SK-N-MC (cell line): ENCODE measurements at places on chromosomes 11 and 22.

DNA sequence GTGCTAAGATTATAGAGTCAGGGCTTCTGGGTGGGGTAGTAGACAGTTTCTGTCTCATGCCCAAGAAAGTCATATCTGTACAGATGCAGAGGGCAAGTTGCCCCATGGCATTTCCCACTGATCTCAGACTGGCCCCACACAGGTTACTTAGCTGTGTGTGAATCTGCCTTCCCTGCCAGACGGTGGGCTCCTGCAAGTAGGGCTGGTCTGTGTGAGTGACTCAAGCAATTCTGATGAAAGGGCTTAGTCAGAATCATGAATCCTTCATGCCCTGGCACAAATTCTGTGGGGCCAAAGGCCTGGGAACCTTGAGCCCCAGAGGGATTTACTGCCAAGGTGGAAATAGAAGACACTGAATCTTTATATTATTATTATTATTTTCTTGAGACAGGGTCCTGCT lies 30.4 kb downstream of the USH1C start:
- DNase-seq = no peak

DNA sequence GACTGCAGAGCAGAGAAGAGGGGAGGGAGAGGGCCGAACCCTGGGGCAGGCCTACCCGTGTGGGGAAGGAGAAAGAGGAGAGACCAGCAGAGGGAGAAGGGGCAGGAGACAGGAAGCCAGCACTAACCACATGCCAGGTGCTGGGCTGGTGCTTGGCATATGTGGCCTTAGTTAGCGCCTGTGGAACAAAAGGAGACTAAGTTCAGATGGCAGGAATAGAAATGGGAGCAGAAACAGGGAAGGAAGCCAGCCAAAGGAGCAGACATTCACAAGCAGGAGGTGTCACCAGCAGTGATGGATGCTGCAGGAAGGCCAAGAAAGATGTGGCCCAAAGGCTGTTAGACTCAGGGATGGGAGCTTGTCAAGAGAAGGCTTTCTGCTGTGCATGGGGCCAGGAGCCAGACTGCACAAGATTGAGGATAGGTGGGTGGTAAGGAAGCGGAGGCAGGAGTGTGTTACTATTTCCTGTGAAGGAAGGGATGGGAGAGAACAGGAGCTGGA lies 26.7 kb downstream of the TREH start:
- DNase-seq = no peak

GRCh38 chr11:62882788-62883501 lies 2.2 kb downstream of the SLC3A2 start:
- no peak for DNase-seq

DNA sequence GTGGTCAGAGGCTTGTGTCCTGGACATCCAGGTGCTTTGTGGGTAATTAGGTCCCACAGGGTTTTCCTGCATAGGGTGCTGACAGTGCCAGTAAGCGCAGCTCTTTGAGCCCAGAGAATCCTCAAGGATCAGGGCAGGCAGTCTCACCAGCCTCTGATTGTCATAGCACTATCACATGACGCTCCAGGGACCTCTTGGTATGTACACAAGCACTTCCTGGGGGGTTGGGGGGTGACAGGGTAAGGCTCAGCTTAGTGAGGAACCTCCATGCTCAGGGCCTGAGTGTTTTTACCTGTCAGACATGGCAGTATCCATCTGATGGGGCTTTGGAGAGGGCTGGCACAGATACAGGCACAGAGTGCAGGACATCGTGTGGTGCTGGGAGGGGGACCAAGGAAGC lies 27.9 kb upstream of the SUSD2 start:
- no peak for DNase-seq

GRCh38 chr22:29049655-29050263 lies 11.9 kb downstream of the C22orf31 start:
- no peak for DNase-seq

- DNase-seq = no peak
These were observed 434.1 kb upstream of the FAT3 start for GRCh38 chr11:91790346-91791170.

GRCh38 chr22:27815826-27816530 lies 14.4 kb upstream of the MN1 start:
- no peak for DNase-seq

DNA sequence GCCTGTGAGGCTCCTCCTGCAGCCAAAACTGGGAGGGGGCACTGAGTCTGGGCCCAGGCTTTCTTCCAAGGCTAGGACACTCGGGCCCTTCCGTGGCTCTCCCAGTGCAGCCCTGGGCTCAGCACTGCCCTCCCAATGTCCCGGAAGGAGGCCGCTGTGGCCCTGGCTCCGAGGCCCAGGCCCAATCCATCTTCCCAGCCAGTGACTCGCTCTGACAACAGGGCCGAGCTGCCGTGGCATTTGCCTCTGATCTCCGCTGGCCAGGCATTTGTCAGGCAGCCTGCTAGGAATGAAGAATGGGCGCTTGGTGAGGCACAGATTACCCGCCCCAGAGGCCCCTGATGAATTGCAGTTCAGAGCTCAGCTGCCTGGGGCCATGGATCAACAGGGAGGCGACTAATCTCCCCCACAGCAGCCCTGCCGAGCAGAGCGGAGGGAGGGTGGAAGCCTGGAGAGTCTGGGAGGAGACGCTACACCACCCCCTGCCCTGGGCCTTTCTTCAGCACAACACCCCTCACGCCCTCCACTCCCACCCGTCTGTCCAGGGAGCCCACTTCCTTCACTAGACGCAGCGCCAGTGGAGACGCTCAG lies 8.3 kb downstream of the FXYD2 start:
- DNase-seq = no peak

DNA sequence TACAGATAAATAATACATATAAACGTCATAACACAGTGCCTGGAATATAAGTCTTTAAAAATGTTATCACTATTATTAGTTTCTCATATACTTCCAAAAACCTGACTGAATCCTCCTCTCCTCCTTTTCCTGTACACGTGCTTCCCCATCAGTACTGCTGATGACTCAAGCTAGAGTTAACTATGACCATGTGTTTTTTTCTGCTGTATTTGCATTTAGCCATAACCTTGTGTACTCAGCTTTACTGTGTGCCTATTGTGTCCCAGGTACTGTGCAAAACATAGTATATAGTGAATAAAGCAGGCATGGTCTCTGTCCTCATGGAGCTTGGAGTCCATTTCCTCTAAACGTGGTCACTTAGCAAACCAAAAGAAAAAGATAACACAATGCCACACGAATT lies 56.5 kb upstream of the ARHGAP32 start:
- no peak for DNase-seq

- DNase-seq = no peak
These were observed 157.3 kb downstream of the SWAP70 start for GRCh38 chr11:9821008-9821752.

GRCh38 chr11:72544589-72544988 lies 110.3 kb upstream of the CLPB start:
- DNase-seq = no peak

GRCh38 chr11:19557185-19557584 lies 155.5 kb upstream of the NAV2 start:
- no peak for DNase-seq

- DNase-seq = no peak
These were observed 16.8 kb upstream of the PITPNB start for GRCh38 chr22:27935897-27936296.

GRCh38 chr11:31246451-31247165 lies 122.9 kb downstream of the DCDC1 start:
- DNase-seq = no peak

- no peak for DNase-seq
These were observed 14.4 kb downstream of the SREBF2 start for GRCh38 chr22:41847300-41847699.

DNA sequence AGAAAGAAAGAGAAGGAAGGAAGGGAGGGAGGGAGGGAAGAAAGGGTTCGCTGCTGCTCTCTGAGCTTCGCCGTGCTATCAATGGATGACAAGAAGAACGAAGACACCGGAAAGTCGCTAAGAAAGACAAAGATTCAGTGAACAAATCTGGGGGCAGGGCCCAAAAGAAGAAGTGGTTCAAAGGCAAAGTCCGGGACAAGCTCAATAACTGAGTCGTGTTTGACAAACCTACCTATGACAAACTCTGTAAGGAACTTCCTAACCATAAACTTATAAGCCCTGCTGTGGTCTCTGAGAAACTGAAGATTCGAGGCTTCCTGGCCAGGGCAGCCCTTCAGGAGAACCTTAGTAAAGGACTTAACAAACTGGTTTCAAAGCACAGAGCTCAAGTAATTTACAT lies 2.9 kb upstream of the TTLL1 start:
- no peak for DNase-seq

DNA sequence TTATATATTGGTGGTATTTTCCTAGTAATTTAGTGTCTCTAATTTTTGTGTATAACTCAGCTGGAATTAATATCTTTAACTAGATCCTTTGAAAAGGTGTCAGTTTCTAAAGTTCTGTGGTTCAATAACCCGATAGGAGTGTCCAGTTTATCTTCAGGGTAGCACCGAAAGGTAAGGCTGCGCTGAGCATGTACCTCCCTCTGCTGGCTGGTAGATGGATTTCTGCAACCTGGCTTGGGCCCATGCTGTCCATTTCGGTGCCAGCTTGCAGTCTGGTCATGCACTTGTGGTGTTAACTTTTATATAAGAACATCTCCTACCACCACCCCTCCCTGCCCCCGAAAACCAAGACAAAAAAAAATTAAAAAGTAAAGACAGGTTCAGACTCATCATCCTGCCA lies 24.7 kb downstream of the EXT2 start:
- no peak for DNase-seq

DNA sequence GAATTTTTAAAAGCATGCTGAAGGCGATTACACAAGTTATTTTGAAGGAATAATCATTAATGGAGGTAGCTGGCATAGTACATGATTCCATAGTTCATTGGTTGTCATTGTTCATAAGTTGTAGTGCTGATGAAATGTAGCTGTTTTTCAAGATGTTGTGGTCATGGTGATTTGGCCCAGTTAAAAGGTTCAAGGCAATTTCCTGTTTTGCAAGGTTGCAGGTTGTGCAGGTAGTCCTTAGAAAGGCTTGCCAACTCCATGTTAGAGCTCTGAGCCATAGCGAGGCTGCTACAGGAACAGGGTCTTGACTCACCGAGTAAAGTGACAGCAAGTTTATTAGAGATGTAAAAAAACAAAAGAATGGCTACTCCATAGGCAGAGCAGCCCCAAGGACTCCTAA lies 95.8 kb upstream of the CHORDC1 start:
- no peak for DNase-seq

GRCh38 chr11:64558065-64558745 lies 32.8 kb upstream of the SLC22A12 start:
- DNase-seq = no peak

- DNase-seq = no peak
These were observed 11.3 kb upstream of the JHY start for GRCh38 chr11:122871302-122871701.

- DNase-seq = no peak
These were observed 1519.7 kb downstream of the BRD1 start for GRCh38 chr22:48307931-48308330.

- DNase-seq = no peak
These were observed 193.6 kb downstream of the CWF19L2 start for GRCh38 chr11:107263844-107264563.
